Hair follicular keratinocyte (primary cell): ENCODE measurements at places on chromosomes 2 and 18. TPM values are rescaled to one million over a fixed set of nuclear protein-coding genes. Genes with fewer than 3 reads are reported as not detected.

The CABYR gene
- total RNA-seq, result 6.4 and 13.3 TPM in 2 replicates

The PDE1A gene
- total RNA-seq, result not detected in 2 replicates

The GAREM2 gene
- total RNA-seq, result 0.19 and 0.94 TPM in 2 replicates

The VAMP8 gene
- total RNA-seq, result 99.9 and 101 TPM in 2 replicates

The VWA3B gene
- total RNA-seq, result 0.08 and 0.16 TPM in 2 replicates
